Neural crest cell (in vitro differentiated cells): ENCODE measurements at places on chromosomes 12 and 14. TPM values are rescaled to one million over a fixed set of nuclear protein-coding genes. Genes with fewer than 3 reads are reported as not detected.

The SLCO1B3 gene
- total RNA-seq = not detected in 2 replicates

The CSRP2 gene
- total RNA-seq = 76.4 and 80.8 TPM in 2 replicates

The C12orf54 gene
- total RNA-seq = not detected in 2 replicates

GRCh38 chr14:64806202-64806861 lies 73.4 kb downstream of the SPTB start:
- H3K27ac ChIP-seq = no peak overlapping the region
- H3K27me3 ChIP-seq = peaks cover 12% of the 10 kb centered on the region
- no peaks in the 10 kb centered on the region for H3K4me1 ChIP-seq
- H3K4me3 ChIP-seq = no peak overlapping the region
- no peaks in the 10 kb centered on the region for H3K36me3 ChIP-seq

DNA sequence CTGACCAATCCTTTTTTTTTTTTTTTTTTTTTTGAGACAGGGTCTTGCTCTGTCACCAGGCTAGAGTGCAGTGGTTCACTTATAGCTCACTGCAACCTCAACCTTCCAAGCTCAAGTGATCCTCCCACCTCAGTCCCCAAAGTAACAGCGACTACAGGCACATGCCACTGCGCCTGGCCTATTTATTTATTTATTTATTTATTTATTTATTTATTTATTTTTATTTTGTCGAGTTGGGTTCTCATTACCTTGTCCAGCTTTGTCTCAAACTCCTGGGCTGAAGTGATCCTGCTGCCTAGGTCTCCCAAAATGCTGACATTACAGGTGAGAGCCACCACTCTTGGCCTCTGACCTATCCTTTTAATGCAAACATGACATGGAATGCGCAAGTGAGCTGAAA lies 124.4 kb downstream of the GXYLT1 start:
- peaks cover 15% of the 10 kb centered on the region for H3K4me1 ChIP-seq
- no peak overlapping the region for H3K27ac ChIP-seq
- H3K27me3 ChIP-seq = no peaks in the 10 kb centered on the region
- H3K4me3 ChIP-seq = no peak overlapping the region
- H3K36me3 ChIP-seq = no peaks in the 10 kb centered on the region

DNA sequence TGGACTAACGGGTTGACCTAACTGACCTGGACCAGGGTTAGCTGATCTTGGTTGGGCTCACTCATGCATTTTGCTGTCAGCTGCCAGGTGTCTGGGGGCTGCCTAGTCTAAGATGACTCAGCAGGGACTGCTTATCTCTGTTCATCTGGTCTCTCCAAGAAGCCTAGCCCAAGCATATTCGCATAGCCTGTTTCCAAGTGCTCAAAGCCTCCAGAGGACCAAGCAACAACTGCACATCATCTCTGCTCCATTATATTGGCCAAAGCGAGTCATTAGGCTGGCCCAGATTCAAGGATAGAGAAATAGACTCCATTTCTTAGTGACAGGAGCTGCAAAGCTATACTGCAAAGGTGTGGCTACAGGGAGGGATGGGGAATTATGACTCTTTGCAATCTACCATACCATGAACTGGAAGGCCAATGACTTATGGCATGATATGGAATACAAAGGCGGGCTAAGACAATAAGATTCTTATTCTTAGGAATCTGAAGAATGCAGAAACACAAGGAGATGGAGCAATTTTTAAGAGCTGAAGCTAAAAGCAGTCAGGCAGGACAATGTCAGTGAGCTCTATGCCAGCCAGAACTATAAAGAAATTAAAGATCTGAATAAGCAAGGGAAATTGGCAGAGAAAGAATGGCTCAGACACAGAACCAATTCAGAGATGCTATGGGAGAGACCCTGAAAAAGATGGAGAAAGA lies 194.6 kb upstream of the FSCB start:
- H3K27me3 ChIP-seq = peaks cover 1% of the 10 kb centered on the region
- no peak overlapping the region for H3K27ac ChIP-seq
- no peak for DNase-seq
- H3K36me3 ChIP-seq = no peaks in the 10 kb centered on the region
- no peak overlapping the region for H3K4me3 ChIP-seq

DNA sequence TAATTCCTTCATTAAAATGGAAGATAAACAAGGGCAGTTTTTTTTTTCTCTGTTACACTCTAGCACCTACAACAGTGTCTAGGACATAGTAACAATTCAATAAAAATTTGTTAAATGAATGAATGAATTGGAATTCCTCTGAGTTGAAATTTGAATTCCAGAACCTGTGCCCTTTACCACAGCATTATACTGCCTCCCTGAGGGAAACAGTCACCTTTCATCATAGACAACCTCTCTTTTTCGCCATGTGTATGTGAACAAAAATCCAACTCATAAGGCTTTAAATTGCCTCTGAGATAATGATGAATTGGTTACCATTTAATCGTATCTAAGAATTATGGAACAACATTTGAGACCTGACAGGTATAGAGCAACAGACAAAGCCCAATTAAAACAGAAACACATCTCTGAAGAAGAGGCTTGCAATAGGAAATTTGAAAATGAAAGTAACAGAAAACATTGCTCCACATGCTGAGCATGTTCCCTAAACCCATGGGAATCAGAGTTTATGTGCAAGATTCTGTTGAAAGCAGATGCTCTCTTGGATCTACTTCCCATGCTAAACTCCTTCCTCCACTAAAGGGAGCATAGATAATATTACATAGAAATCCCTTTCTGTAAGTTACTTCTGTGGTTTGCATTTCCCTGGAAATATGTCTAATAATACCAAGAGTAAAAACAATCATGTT lies 657.8 kb downstream of the GALC start:
- no peaks in the 10 kb centered on the region for H3K27me3 ChIP-seq
- no peak overlapping the region for H3K27ac ChIP-seq
- H3K4me3 ChIP-seq = no peak overlapping the region
- DNase-seq = no peak
